ENCODE measurements at places on chromosomes 1 and 21. TPM values are rescaled to one million over a fixed set of nuclear protein-coding genes. Genes with fewer than 3 reads are reported as not detected.

C1orf210 gene
- total RNA-seq: 7.6 TPM

- no peak for DNase-seq
These were observed 170.4 kb downstream of the RHOU start for GRCh38 chr1:228905701-228906101.

DNA sequence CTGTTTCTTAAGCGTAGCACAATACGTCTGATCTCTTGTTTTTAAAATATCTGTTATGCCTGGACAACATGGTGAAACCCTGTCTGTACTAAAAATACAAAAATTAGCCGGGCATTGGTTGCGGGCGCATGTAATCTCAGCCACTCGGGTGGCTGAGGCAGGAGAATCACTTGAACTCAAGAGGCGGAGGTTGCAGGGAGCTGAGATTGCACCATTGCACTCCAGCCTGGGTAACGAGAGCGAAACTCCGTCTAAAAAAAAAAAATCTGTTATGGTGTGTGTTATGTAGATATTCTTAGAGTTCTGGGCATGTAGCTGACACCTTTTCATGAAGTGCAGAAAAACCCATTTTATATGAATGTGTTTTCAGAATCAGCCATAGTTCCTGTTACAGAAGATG, 38.2 kb downstream of the RABGAP1L start:
- no peak for DNase-seq

DNA sequence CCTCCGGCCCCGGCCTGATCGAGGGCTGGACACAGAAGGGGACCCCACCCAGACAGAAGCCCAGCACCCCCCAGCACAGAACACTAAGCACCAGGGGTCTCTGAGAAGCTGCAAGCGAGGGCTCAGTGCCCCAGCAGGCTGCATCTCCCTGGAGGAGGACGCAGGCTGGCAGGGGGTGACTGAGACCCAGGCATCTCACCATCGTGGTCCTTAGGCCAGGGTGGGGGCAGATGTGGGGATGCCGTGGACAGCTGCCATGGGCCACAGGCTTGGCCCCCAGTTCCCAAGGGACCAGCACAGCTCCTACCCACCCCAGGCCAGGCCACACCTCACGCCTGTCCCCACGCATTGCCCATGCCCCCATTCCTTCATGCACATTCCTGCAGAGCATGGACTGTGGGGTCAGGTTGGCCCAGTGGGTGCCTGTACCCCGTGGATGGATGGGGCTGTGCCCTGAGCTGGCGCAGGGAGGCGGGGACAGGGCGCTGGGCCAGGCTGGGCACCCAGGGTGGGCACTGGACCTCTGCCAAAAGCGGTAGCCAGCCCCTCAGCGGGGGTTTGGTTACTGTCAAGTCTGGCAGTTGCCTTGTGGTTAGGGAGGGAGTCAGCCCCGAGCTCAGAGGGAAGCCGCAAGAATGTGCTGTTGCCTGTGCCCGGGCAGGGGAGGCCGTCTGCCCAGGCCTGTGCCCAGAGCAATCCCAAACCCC, 61.5 kb downstream of the ARHGEF16 start:
- no peak for DNase-seq

VHLL gene
- not detected for total RNA-seq

GRCh38 chr1:175167861-175168260, 24.7 kb downstream of the KIAA0040 start:
- DNase-seq: no peak

APCS gene
- total RNA-seq: 0.42 TPM

FMO3 gene
- total RNA-seq: 0.12 TPM

SCCPDH gene
- total RNA-seq: 0.30 TPM

DNA sequence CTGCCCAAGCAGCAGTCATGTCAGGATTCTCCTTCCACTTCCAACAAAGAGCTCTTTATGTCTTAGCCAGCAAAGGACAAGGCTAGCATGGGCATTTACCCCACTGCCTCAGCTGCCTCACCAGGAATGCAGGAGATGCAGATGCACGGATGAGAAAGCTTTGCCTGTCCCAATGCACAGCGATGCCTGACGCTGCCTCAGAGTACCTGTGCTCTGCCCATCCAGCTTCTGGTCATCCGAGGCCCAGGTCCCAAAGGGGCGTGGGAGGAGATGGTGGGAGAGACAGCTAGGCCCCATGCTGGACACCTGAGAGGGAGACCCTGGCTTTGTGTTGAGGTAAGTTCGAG, 59.0 kb downstream of the IRF2BP2 start:
- DNase-seq: no peak
